ENCODE measurements at places on chromosomes 11 and 22. TPM values are rescaled to one million over a fixed set of nuclear protein-coding genes. Genes with fewer than 3 reads are reported as not detected.

OR4S2 gene
- total RNA-seq, result not detected

ANO5 gene
- 10.9 TPM for total RNA-seq

DNA sequence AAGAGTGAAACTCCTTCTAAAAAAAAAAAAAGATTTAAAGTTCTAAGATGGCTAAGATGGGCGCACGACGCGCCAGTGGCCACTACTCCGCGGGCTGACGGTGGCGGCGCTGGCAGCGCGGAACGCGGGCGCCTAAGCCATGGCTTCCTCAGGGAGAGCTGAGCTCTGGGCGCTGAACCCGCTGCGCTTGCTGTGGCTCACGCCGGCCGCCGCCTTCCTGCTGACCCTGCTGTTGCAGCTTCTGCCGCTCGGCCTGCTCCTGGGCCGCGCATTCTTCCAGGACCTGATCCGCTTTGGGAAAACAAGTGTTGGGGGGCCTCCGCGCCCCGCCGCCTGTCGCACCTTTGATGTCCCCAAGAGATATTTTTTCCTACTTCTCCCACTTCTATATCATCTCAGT is 19.5 kb downstream of the OOSP3 start:
- no peak for DNase-seq

DNA sequence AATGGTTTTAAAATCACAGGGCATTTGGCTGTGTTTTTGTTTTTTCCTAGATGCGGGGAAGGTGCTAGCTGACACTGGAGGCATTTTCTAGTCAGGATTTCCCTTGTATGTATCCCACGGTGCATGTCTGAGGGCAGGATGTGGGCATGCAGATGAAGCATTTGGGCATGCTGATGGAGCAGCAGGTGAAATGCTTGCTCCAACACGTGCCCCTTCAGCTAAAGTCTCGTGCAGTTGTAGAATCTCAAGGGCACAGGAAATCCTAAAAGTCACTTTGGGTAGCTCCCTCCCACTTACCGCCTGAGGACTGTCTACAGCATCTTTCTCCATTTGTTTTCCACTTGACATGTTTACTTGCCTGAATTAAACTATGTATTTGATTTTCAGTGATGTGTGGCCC is 429.4 kb upstream of the B3GAT1 start:
- no peak for DNase-seq

DNA sequence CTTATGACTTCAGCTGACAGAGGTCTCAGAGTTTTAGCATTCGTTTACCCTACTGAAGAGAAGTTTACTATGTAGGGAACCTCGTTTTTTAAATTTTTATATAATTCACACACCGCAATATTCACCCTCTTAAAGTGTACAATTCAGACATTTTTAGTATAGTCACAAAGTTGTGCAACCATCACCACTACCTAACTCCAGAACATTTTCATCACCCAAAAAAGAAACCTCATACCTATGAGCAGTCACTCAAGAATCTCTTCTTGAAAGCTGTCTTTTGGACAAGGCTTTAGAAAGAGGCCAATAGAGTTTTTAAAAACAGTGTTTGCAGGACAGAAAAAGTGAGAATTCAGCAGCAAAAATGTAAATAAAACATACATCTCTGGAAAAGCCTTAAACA is 39.5 kb upstream of the CLNS1A start:
- no peak for DNase-seq

- no peak for DNase-seq
Measured at GRCh38 chr11:60396799-60397198, 540 bp downstream of the MS4A14 start.

All from cardiac muscle cell (in vitro differentiated cells and primary cell).